Activated T-cell treated with anti-CD3 and anti-CD28 coated beads for 1 hour (primary cell): ENCODE measurements at places on chromosomes 2 and 18.

- no peak for DNase-seq
Observed at GRCh38 chr2:46477925-46478324, 1.4 kb upstream of the TMEM247 start.

DNA sequence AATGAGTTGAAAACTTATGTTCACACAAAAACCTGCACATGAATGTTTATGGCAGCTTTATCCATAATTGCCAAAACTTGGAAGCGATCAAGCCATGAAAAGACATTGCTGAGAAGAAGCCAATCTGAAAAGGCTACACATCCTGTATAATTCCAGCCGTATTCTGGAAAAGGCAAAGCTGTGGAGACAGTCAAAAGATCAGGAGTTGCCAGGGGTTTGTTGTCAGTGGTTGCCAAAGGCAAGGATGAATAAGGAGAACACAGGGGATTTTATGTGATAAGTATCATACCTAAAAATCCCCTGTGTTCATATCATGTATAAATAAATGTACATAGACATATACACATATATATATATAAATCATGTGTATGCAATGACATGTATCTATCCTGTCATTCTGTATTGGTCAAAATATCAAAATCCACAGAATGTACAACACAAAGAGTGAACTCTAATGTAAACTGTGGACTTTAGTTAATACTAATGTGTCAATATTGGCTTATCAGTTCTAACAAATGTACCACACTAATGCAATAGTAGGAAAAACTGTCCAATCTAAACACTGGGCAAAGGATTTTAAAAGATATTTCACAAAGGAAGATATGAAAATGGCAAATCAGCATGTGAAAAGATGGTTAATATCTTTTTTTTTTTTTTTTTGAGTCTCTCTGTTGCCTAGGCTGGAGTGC is 75.8 kb downstream of the PTRHD1 start:
- DNase-seq, result no peak

GRCh38 chr2:126809340-126809739 is 89.3 kb upstream of the TEX51 start:
- DNase-seq, result no peak

GRCh38 chr2:136025057-136025973 is 39.9 kb upstream of the DARS1 start:
- DNase-seq, result no peak

DNA sequence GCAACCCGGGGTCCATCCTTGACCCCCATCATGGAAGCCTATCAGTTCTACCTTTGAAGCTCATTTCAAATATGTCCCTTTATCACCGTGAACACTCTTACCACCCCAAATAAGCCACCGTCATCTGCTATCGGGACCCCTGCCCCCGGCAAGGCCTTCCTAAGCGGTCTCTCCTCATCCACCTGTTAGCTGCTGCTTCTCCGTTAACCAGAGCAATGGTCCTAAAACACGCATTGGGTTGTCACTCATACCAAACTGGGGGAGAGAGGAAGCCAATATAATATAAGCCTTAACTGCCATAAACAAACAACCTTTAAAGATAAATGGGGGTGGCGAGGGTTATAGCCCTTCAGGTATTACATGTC is 680 bp downstream of the ASNSD1 start:
- DNase-seq, result no peak

- DNase-seq, result no peak
Observed at GRCh38 chr2:1209246-1209645, 204.0 kb upstream of the TPO start.

DNA sequence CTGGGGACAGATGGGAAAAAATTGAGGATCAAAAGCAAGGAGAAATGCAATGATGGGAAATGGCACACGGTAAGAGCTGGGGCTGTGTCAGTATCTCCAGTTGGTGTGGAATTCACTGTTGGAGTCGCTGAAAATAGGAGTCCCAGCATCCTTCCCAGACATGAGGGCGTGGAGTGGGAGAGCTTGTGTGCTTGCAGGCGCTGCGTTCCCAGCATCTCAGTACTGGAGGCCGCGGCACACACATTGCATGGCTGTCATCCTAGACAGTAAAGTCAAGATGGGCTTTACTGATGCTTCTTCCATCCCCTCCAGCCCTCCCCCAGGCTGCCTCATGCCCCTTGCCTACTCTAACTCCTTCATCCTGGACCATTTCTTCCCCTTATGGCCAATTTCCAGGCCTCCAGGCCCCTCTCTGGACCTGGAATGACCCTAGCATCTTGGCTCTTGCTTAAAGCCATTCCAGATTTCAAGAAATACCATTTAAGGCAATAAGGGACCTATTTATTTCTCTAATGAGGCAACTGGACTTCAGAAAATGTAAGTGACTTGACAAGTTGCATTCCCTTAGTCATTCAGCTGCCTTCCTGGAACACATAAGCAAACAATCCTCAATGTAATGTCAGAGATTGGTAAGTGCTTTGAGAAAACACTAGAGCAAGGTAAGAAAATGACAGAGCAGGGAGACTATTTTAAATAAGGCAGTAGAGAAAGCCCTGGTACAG is 70.5 kb upstream of the TTC39C start:
- no peak for DNase-seq

GRCh38 chr2:85994421-85994777 is 105.6 kb upstream of the ST3GAL5 start:
- no peak for DNase-seq

GRCh38 chr2:24853996-24854395 is 60.8 kb downstream of the CENPO start:
- no peak for DNase-seq

DNA sequence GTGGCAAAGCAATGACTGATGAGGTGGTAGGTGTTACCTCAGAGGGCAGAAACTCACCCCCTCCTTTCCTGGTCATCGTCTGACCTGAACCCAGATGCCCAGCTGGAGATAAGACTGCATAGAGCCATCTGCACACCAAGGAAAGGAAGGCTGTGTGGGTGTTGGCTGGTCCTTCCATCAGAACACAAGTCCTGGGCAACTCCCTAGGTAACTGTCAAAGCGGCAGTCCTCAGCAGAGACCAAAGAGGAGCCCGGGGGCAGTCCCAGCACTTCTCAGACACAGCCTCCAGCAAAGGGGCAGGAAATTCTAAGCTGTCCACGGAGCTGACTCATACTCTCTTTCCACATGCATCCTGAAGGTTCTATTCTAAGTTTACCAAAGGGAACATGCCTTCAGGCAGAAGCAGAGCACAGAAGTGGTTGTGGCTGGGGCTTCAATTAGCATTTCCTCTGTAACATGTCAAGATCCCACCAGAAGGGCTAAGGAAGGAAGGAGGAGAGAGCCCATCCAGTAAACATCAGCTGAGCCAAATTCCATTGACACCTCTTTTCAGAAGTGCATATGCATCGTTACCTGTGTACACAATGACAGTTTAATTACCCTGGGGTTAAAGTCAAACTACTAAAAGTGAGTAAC is 54.7 kb downstream of the SPRED2 start:
- no peak for DNase-seq

DNA sequence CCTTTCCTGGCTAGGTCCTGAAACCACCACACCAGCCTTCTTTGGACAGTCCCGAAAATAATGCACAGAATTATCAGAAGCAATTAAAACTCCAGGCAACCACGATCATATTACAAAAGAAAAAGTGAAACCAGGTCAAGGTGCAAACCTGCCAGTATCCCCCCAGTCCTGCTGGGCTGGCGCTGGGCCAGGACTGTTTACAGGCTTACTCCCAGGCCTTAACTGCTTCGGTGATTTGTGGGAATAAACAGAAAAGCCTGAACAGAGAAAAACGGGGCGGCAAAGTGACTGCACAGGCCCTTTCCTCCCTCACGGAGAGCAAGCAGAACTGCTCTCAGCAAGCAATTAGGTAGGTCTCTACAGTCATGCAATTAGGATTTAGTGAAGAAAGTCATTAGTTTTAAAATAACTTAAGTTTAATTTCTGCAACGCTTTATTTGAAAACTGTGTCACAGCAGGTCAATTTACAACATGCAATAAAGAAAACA is 1.3 kb downstream of the HDAC4 start:
- peak; percentile 23 for DNase-seq

GRCh38 chr2:199147216-199147615 is 310.5 kb downstream of the SATB2 start:
- DNase-seq, result no peak

GRCh38 chr2:127187831-127188230 is 32.3 kb downstream of the CYP27C1 start:
- DNase-seq, result no peak

DNA sequence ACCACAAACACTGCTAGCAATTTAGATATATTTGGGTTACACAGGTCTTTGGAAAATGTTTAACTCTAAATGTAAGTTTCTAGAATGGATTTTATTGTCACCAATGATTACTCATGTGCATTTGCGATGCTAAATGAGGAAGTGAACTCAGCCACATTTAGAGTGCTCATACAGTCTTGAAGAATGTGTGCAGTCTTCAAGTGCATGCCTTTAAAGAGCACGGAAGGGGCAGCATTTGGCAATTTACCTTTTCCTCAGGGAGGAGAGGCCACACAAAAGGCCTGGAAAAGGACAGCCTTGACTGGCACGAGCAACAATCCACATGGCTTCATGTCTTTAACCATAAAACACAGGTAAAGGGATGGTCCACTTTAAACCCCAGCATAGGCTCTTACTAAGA is 78.5 kb upstream of the STK17B start:
- no peak for DNase-seq

- DNase-seq, result no peak
Observed at GRCh38 chr2:208479342-208479741, 72.8 kb downstream of the PTH2R start.

DNA sequence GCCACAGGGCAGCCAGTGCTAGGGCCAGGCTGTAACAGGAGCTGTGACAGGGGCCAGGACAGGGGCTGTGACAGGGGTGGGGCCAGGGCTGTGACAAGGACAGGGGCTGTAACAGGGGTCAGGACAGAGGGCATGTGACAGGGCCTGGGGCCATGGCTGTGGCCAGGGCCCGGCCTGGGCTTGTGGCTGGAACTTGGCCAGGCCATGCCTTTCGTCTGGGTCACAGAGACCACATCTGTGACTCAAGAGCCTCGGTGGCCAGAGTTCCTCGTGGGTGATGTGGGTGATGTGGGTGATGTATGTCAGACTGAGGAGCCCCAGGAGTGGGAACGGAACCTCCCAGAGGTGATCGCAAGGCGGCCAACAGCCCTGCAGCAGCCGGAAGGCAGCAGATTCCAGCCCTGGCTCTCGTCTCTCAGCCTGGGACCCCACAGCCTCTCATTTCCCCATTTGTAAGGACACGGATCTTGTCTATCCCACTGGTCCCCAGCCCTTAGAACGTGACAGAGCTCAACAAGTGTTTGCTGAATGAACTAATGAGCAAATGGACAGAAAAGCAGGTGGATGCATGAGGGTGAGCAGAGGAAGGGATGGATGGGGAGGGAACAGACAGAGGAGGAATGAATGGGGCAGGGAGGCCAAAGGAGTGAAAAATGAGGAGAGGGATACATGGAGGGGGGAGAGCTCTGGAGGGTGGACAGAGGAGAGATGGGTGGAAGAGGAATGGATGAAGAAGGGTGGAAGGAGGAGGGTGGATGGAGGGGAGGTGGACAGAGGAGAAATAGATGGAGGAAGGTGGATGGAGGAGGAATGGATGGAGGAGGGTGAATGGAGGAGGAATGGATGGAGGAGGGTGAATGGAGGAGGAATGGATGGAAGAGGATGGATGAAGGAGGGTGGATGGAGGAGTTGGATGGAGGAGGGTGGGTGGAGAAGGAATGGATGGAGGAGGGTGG is 17.3 kb downstream of the ESPNL start:
- no peak for DNase-seq
